ENCODE measurements at places on chromosomes 7 and 10.
A peak's percentile ranks its signal among the peaks of the same experiment; 100 is the strongest.

DNA sequence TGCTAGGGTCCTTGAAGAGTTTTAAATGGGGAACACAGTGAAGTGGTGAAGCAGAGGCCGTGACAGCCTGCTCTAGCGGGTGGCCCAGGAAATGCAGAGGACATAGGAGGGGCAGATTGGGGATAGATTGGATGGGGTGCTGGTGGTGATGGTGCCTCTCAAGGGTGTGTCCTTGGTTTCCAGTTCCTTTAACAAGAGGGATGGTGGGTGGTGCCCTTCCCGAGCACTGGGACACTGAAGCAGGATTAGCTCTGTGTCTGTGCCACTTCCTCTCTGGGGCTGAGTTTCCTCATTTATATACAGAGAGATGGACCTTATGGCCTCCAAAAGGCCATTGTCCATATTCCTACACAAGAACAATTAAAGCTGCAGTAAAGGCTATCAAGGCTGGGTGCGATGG is 285.5 kb downstream of the TCF7L2 start:
- no peak for DNase-seq

GRCh38 chr7:22989643-22990587 is 24.0 kb downstream of the HYCC1 start:
- DNase-seq = no peak

DNA sequence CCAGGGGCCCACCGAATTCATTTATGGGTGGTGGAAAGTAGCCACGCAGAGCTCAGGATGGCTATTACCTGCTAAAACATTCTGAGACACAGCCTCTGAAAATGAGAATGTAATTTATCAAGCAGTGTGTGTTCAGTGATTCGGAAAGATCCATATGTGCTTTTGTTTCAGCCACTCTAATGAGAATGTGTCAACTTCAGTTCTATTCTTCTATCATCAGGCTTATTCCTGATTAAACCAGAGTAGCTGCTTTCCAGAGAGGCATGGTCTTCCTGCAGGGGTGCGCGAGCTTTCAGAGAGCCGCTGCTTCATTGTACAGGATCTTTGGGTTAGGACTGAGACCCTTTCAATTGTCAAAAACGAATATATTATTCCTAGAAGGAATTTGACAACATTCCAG is 167.6 kb downstream of the OTUD1 start:
- DNase-seq = no peak

DNA sequence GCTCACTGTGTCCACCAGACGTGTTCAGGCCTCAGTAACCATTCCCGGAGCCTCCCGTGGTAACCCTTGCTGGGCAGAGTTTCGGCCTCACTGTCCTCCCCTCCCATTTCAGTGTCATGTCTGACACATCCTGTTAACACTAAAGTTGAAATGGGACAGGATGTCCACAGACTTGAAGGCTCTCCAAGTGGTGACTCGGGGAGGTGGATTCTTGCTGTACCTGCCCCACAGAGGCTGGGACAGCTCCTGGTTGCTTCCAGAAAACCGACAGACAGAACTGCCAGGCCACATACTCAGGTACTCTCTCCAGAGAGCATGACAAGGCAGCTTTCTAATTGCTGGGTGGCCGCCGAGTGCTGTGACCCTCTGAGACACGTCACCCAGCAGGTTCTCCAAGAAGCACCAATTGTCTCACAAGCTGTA is 17.9 kb upstream of the CYTH3 start:
- no peak for DNase-seq

DNA sequence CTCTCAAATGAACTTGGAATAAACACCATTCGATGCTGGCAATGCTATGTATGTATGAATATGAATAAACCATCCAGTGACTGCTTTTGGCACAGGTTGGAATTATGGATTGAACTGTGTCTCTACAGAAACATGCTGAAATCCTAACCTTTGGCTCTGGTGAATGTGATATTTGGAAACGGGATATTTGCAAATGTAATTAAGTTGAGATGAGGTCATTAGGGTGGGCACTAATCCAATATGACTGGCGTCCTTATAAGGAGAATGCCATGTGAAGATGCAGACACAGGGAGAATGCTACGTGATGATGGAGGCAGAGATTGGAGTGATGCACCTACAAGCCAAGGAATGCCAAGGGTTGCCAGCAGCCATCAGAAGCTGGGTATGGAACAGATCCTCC is 3.4 kb upstream of the ACTR3B start:
- no peak for DNase-seq

GRCh38 chr7:139651914-139652313 is 125.9 kb downstream of the HIPK2 start:
- no peak for DNase-seq

DNA sequence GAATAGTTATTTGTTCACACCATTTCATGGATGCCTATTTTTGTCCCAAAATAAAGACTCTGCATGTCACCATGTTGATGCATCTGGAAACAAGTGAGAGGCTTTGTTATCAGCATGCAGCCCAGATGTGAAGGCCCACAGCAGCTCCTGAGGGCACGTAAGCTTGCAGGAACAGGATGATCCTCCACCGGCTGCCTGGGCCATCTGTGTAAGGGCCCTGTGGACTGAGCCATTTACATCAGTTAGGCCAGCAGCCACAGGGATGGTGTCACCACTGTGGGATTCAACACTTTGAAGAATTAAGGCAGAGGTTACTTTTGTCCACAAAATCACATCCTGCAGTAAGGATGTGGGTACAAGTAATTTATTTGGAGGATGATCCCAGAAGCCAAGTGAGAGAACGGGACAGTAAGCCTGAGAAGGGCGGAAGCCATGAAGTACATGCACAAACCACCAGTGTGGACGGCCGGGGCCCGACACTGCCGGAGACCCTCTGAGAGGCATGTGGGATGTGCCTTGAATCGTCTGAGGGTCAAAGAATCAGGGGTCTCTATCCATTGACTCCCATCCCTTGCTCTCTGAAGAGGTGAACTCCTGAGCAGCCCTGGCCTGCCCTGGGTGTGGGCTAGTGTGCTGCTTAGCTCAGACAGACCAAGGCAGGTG is 609.7 kb downstream of the DNAJB6 start:
- DNase-seq = no peak

GRCh38 chr7:151273651-151274390 is 25.3 kb upstream of the SMARCD3 start:
- DNase-seq = no peak

DNA sequence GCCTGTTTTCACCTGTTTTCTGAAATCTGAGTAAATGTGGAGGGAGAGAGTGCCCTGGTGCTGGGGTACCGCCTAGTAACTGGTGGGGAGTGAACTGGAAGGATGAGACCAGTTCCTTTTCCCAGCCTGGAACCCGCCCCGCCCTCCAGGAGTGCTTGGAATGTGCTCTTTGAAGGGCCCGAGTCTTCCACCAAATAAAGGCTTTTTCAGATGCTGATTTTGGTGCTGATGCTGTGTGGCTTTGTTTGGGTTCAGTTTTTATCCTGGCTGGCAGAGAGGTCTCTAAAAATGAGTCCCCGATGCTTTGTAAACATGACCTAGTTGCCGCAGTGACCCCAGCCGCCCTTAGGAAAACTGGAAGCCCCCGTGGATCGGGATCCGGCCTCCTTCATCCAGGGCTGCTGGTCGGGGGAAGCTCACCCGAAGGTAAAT is 25.9 kb downstream of the FOXK1 start:
- no peak for DNase-seq

- DNase-seq = no peak
Measured at GRCh38 chr7:82071468-82071867, 301.6 kb upstream of the HGF start.

DNA sequence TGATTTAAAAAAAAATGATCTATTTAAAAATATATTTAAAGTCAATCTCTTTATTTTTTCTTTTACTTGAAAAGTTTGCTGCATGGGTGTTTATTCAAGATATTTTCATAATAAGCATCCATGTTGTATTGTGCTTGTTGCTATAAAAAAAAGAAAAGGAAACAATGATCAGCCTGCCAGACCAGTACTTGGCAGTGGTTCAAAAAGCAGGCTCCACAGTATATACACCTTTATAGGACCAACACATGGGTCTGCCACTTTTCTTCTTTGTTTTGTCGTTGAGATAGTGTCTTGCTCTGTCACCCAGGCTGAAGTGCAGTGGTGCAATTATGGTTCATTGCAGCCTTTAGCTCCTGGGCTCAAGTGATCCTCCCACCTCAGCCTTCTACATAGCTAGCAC is 228.0 kb downstream of the TWIST1 start:
- no peak for DNase-seq

DNA sequence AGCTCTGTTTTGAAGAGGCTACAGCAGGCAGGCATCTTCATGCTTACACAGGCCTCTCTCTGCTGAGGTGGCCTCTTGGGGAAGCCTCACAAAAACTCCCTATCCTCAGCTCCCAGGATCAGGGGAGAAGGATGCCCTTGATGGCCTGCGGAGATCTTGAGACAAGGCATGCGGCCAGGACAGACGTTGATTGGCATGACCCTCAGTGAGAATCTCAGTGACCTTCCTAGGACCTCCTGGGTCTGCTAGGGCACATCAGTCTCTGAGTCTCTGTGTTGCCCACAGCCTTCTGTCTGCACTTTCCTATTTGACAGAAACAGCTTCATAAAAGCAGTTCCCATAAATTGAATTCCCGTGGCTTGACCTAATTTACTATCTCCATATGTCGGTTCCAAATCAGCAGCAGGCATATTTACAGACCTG is 1005.8 kb upstream of the C7orf33 start:
- DNase-seq = no peak

DNA sequence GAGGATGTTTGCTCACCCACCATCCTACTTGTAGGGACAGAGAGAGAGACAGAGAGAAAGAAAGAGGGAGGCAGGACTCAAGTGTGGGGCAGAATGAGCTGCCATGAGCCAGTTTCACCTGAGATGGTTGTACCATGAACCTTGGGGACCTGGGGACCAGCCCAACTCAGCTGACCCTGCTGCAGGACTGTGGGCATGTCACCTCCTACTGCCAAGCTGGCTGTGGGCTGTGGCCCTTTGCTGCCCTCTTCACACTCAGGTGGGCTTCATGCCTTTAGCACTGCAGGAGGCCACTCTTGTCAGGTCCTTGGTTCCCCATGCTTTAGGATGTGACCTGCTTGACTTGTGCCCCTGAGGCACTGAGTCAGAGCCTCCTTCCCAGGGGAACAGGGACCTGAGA is 108.2 kb upstream of the PCBD1 start:
- DNase-seq = peak; percentile 10

- no peak for DNase-seq
Measured at GRCh38 chr10:108378779-108379178, 1214.3 kb upstream of the SORCS1 start.

GRCh38 chr10:70908406-70909296 is 20.3 kb upstream of the PCBD1 start:
- DNase-seq = no peak

DNA sequence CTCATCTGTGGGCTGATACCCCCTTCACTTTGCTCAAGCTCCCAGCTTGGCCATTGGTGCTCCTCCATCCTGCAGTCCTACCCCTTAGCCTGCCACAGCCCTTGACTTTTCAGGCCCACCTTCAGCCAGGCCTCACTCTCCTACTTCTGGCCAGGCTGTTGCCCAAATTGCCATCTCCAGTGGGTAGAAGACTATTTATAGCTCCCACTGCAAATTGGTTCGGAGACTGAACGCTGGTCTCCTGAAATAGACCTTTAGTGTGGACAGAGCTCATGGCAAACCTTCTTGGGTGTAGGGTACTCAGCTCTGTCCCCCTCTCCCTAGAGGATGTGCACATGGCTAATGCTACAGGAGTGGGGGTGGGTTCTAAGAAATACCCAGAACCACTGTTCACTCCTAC is 697.8 kb downstream of the LRMDA start:
- no peak for DNase-seq

DNA sequence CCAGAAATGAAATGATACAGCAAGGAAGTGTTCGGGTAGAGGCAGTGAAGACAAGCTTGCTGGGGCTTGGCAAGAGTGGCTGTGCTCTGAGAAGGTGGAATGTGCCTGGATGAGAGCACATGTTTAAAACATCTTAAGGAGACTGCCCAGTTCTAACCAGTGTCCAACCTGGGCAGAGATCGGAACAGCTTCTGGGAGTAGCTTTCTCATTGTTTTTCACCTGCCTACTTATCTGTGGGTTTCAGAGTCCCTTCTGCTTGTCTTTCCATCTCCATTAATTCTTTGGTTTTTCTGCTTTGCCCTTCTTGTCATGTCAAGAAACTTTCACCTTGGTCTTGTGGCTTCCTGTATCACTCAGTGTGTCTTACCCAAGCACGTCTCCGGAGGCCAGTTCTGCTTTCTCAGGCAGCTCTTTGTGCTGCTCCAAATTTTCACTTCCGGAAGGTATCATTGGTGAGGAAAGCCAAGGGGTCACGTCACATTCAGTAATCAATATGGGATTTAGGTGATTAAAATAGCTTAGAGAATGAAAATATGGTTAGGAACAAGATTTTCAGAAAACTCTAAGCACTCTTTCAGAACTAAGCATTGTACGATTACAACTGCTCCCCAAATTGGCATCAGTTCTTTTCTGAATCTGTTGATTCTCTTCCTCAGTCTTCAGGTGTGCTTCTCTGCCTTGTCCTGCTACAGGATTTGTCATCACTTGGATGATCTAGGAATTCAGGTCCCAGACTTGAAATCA is 5.5 kb upstream of the LAMB4 start:
- no peak for DNase-seq

DNA sequence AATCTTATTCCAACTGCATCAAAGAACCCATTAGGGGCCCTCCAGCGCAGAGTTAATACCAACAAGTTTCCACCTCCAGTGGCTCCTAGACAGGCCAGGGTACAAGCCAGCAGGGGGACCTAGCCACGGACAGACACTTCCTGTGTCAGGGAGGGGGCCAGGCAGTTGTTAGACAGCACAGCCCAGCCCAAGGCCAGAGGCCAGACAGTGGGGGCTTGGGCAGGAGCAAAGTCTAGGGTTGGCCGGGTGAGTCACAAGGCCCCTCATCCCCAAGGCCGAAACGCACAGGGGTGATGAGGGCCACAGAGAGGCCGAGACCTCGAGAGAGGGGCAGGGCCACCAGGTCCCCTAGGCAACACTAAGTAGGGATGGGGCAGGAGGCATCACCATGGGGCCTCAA is 19.3 kb upstream of the OPTN start:
- no peak for DNase-seq

DNA sequence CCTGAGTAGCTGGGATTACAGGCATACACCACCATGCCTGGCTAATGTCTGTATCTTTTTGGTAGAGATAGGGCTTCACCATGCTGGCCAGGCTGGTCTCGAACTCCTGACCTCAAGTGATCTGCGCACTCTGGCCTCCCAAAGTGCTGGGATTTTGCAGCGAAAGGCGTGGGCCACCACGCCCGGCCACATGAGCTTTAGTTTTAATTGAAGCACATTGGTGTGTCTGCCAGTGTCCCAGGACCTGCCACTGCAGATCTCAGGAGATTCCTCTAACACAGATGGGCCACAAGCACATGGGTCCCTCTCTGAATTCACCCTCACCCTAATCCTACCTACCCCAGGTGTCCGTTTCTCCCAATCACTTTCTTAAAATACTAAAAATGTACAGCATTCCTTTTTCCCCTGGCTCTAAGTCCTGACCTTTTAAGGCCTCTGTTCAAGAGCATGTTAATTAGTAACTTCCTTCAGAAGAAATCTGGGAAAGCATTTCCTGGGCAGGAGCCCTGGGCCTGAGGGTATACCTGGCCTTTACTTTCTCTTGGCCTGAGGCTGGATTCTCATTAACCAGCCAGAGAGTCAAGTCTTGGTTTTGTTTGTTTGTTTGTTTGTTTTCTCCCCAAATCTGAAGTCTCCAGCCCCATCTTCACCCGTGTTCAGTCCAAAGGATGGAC is 82.6 kb downstream of the PRPF18 start:
- no peak for DNase-seq
